Kidney glomerular epithelial cell (primary cell): ENCODE measurements at places on chromosomes 7 and 10.
A peak's percentile ranks its signal among the peaks of the same experiment; 100 is the strongest.

DNA sequence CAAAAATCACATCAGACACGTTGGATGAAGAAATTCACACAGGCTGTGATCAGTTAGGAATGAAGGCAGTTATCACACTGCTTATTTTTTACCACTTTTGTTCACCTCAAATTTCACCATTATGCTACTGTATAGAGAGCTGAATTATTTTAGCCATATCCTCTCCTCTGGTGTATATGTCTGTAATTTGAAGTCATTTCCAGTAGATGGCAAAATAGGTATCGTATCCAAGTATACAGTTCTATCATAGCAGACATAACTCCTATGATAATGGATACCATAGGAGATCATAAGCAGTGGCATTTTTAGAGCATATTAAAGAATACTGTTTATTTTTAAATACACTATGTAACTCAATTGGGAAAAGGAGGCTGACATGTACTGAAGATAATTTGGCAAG, 909.7 kb downstream of the DNAJB9 start:
- DNase-seq = no peak

DNA sequence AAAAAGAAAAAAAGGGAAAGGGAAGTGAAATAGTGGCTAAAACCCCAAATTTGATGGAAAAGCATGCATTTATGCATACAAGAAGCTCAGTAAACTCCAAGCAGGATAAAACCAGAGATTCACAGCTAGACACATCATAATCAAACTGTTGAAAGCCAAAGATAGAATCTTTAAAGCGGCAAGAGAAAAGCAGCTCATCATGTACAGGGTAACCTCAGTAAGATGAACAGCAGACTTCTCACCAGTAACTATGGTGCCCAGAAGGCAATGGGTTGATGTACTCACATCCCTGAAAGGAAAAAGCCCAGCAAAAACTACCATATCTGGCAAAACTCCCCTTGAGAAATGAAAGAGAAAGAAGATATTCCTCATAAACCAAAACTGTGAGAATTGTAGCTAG, 60.4 kb downstream of the TPST1 start:
- DNase-seq = no peak

- no peak for DNase-seq
Measured at GRCh38 chr7:78168865-78169264, 370.3 kb downstream of the PHTF2 start.

DNA sequence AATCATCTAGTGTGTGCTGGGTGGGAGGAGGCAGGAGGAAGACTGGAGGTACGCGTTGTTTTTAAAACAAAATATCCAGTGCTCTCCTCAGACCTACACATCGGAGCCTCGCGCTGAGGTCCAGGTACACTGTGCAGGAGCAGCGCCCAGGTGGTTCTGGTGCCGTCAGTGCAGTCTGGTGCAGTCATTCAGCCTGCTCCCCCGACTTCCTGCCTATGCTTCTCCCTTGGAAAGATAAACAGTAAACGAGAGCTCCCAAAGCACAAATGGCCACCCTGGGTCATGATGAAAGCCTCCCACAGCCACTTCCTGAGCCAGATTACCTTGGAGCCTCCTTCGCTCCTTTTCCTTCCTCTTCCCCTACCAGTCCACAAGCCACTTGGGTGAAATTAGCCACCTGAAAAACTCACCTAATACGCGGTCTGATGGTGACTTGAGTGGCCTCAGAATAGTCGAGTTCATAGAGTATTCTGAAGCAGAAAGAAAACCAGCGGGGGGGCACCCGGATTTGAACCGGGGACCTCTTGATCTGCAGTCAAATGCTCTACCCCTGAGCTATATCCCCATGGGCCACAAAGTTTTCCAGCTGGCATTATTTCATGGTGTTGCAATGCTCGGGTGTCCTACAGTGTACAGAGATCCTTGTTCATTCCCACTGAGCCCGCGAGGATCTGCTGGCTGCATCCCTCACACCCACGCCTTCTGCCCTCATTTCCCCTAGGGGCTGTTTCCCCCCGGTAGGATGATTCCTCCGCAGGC, 82.5 kb downstream of the ZNF467 start:
- peak; percentile 85 for DNase-seq

GRCh38 chr7:4675771-4676367, 6.2 kb upstream of the FOXK1 start:
- DNase-seq = no peak

- DNase-seq = peak; percentile 72
Measured at GRCh38 chr10:121753726-121754476, 155.7 kb upstream of the FGFR2 start.

GRCh38 chr7:77827999-77828398, 29.4 kb downstream of the PHTF2 start:
- DNase-seq = no peak

- DNase-seq = no peak
Measured at GRCh38 chr10:20593649-20594048, 303.5 kb downstream of the NEBL start.

DNA sequence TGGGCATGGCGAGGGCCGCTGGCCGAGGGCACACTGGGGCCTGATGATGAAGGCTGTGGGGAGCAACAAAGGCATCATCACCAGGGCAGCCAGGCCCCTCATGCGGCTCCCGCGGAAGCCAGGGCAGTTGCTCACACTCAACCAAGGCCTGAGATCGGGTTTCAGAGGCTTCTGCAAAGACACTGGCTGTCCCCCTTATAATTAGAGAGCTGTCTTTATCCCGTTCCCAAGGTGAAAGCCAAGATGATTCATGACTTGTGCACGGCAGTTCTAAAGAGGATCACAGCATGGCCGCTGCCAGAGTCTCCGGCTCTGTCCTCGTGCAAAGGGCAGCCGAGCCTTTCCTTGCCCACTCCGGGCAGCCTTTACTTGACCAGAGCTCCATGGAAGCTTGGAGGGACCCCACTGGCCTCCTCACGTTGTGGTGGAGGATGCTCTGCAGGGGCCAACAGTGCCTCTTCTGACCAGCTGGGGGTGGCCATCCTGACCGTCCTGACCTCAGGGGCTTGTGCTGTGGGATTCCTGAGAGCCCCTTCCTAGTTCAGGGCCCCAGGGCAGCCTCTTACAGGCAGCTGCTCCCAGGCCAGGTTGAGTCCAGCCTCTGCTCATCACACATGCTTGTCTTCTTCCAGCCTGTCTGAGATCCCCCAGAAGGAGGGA, 82.3 kb downstream of the PRKAG2 start:
- no peak for DNase-seq

- peak; percentile 38 for DNase-seq
Measured at GRCh38 chr7:46486256-46487206, 565.5 kb upstream of the IGFBP3 start.

- peak; percentile 21 for DNase-seq
Measured at GRCh38 chr7:113159746-113160339, 41.5 kb upstream of the SMIM30 start.

GRCh38 chr7:16491148-16491547, 25.6 kb upstream of the SOSTDC1 start:
- DNase-seq = no peak

GRCh38 chr10:4270116-4270515, 485.1 kb upstream of the KLF6 start:
- DNase-seq = no peak

DNA sequence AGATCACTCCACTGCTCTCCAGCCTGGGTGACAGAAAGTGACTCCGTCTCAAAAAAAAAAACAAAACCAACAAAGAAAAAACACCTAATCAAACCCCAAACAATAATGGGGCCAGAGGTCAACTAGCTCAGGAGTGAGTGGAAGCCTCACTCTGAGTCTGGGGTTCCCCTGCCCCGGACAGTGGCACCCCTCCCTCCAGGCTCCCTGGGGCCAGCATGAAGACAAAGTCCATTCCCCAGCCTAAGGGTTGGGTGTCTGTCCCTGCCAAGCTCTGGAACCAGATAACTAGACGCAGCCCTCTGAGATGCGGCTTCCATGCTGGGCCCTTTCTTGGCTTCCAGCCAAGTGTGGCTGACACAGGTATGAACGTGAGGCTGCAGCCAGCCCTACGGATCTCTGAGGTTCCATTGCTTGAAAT, 1.7 kb upstream of the FUOM start:
- no peak for DNase-seq

GRCh38 chr10:27998178-27998953, 513 bp downstream of the ODAD2 start:
- peak; percentile 58 for DNase-seq

DNA sequence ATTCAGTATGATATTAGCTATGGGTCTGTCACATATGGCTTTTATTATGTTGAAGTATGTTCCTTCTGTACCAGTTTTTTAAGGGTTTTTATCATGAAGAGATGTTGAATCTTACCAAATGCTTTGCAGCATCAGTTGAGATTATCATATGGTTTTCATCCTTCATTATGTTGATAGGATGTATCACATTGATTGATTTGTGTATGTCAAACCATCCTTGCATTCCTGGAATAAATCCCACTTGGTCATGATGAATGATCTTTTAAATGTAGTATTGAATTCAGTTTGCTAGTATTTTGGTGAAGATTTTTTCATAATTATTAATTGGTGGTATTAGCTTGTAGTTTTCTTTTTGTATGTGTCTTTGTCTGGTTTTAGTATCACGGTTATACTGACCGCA, 185.9 kb downstream of the MBL2 start:
- DNase-seq = no peak

DNA sequence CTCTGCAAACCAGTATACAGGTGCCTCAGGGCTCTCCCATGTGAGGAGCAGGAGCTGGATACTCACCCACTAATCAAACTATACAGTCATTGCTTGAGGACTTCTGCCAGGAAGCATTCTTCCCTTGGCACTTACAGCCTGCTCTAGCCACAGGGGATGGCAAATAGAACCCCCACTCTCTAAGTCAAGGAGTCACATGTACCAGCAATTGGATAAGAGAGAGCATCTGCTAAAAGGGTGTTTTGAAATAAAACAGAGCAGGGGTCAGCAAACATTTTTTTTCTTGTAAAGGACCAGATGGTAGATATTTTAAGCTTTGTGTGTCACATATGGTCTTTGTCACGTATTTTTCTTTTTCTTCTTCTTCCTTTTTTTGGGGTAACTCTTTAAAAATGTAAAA, 865.2 kb upstream of the GHITM start:
- no peak for DNase-seq

DNA sequence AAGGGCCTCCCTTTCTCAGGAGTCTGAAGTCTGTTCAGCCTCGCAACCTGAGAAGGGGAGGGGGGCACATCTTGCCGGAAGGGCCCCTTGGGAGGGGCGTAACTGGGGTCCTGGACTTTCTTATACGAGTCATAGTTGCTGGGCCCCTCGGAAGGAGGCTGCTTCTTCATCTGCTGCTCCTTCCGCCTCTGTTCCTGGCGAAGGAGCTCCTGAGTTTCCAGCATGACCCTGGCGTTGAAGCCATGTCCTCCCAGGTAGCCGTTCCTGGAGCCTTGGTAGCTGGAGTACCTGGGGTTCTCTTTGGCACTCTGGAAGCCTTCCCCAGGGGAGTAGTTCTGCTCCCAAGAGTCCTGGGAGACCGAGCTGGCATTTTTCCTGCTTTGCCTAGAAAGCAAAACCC, 703.9 kb downstream of the PARD3 start:
- DNase-seq = no peak

DNA sequence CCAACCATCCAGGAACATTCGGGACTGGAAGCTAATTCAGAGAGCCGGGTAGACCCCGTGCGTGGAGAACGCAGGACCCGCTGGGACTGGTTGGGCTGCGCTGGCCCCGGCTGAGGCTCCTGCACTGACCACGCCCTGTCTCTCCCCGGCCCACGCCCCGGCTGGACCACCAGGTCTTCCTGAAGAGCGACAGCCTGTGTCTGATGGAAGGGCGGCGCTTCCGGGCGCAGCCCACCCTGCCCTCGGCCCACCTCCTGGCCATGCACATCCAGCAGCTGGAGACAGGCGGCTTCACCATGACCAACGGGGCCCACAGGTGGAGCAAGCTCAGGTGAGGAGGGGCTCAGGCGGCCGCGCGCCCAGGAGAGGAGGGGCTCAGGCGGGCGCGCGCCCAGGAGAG, 10.2 kb upstream of the UTF1 start:
- no peak for DNase-seq

DNA sequence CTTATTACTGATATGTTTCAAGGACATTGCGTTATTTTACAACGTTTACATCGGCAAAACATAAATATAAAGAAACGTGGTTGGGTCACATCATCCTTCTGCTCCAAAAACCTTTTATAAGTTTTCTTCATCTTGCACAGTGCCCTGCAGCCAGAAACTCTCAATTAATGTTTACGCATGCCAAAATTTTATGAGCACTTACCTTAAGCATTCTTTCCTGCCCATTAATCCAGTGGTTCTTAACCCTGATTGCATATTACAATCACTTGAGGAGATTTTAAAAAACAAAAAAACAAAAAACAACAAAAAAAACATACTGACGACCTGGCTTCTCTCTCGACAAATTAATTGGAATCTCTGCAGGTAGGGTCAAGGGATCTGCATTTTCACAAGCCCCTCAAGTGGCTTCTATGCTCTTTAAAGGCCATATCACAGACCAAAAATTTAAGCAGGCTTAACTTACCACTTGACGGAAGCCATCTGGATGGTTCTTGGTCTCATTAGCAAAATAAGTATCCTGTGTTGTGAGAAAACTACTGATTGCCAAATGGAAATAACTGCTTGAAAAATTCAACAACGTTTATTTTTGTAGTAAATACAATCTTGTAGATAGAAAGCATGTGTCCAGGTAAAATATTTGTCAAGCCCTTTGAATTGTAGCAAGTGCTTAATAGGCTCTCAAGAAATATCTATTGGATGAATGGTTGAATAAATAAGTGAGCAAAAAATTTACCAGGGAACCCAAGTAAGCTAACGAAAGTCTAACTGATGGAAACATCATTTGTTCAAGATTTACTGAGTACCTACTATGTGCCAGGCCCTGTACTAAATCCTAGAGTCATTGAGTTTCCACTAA, 30.9 kb upstream of the SLC16A12 start:
- no peak for DNase-seq

DNA sequence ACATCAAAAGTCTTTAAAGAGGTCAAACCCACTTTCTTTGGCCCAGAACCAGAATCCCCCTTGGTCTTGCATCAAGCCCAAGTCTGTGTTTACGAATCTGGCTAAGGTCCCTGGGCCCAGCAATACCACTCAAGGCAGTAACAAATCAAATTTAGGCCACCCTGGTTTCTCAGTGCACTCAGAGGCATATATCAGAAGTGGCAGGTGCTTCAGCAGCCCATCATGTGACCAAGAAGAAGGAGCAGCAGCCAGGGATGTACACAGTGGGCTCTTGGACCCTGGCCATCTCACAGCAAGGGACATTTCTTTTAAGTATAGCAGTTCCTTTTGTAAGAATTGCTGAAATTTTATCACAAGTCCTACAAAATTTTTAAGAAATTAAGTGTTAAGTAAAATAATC, 7.3 kb upstream of the SLC25A13 start:
- DNase-seq = no peak

DNA sequence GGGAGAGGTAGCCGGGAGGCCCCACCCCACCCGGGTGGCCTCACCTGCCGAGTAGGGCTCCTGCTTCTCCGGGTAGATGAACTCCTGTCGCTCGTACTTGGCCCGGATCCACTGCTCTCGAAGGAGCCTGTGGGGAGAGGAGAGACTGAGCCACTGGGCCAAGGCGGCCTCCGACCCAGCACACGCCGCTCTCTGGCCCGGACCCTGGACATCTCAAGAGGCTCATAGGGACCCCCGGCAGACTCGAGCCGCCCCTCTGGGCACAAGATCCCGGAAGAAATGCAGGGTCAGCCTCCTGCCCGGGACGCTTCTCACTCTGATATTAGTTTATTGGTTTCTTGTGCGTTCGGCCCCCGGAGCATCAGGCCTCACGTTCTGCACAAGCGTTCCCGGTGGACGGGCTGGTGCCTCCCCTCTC, 34.5 kb downstream of the ADAP1 start:
- DNase-seq = no peak
